Stimulated activated CD4-positive, alpha-beta T cell treated with anti-CD3 and anti-CD28 coated beads, Interleukin-2, amount 100 ng/mL, for 4 hours (primary cell): ENCODE measurements at places on chromosomes 2 and 18.
A peak's percentile ranks its signal among the peaks of the same experiment; 100 is the strongest.

- DNase-seq = no peak
These were observed 2.2 kb downstream of the TPGS2 start for GRCh38 chr18:36826556-36826955.

- no peak for DNase-seq
These were observed 920 bp downstream of the GULP1 start for GRCh38 chr2:188292348-188293239.

DNA sequence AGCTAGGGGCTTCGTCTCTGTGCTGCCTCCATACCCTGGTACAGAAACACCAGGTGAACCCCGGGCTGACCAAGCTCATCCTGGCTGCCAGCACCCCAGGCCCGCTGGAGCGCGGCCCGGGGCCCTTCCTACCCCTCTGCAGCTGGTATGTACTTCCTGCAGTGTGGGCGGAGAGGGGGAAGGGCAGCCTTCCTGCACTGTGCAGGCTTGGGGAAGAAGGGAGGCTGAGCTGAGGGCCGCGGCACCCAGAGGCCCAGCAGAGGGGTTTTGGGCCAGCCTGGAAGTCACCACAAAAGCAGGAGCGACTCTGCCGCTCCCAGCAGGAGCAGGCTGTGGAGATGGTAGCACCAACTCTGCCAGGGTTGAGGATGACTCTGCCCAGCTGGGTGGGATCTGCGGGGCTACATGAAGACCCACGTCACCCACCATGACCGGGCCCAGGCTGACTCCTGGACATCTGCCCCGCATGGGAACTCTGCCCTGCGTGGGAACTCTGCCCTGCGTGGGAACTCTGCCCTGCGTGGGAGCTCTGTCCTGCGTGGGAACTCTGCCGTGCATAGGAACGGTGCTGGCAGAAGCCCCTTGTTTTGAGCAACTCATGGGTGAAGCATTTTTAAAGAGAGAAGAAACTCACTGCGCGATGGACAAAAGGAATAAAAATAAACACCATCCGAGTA, 273.3 kb downstream of the NDUFA10 start:
- peak; percentile 26 for DNase-seq

GRCh38 chr2:136362676-136363390, 244.9 kb upstream of the CXCR4 start:
- DNase-seq = peak; percentile 9

- DNase-seq = no peak
These were observed 608.1 kb upstream of the REG3G start for GRCh38 chr2:78417355-78417754.
